IPS-NIHi11 (cell line): ENCODE measurements at places on chromosomes 4 and X.

DNA sequence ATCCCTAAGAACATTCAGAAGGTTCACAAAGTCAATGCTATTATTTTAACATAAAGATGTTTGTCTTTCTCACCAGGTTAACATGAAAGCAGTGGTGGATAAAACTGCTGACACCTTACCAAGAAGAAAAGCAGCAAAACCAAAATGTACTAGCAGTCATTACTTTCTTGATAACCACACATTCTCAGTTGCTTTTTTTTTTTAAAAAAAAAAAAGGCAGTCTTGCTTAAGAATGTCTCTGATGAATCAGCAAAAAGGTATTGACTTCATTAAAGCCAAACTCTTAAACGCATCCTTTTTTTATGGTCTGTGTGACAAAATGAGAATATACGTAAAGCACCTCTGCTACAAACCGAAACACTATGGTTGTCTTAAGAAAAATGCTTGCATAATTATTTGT lies 31.9 kb downstream of the CDKL2 start:
- no peak for DNase-seq

DNA sequence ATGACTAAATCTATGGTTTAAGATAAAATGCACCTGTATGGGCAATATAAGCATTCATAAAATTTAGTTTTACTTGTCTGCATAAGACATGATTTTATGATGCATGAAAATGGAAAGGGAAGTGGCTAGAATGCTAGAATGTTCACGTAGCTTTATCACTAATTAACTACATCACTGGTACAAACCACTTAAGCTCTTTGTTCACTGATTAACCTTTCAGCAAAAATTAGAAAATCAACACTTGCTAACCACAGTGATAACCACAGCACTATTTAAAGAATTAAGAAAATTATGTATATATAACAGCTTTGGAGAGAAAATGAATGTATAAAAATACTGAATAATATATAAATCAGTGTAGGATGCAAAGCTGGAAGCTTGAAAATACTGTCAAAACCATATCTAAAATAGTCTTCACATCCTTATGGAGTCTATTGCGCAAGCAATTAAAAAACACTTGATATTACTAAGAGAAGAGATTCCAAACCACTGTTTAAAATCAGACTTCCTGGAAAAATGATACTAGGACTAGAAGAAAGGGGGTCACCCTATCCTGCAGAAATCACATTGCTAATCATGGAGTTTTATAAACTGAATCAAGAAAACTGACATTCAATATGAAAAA lies 51.9 kb downstream of the EFHC2 start:
- no peak for DNase-seq

- DNase-seq, result peak; percentile 14
These were observed 138.3 kb downstream of the PDE5A start for GRCh38 chr4:119490335-119490734.

DNA sequence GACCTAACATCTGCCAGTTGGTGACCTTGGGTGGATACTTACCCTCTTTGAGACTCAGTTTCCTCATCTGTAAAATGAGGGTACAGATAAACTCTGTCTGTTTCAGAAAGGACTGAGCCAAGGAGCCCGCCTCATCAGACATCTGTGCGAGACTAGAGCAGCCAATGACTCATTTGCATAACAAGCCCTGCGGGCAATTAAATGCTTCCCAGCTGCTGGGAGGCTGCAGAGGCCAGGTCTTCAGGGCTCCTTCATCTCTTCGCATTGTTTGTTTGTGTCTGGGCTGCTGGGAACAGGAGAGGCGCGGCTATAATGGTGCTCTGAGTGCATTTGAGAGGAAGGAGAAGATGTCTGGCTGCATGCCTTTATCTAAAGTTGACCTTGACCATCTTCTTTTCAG lies 85.0 kb downstream of the ADRA2C start:
- DNase-seq, result peak; percentile 54

GRCh38 chr4:43244688-43245382 lies 352.3 kb downstream of the GRXCR1 start:
- DNase-seq, result no peak

GRCh38 chr4:118974758-118975157 lies 86.1 kb downstream of the SYNPO2 start:
- DNase-seq, result no peak

GRCh38 chr4:140944572-140944971 lies 188.4 kb upstream of the TBC1D9 start:
- no peak for DNase-seq

DNA sequence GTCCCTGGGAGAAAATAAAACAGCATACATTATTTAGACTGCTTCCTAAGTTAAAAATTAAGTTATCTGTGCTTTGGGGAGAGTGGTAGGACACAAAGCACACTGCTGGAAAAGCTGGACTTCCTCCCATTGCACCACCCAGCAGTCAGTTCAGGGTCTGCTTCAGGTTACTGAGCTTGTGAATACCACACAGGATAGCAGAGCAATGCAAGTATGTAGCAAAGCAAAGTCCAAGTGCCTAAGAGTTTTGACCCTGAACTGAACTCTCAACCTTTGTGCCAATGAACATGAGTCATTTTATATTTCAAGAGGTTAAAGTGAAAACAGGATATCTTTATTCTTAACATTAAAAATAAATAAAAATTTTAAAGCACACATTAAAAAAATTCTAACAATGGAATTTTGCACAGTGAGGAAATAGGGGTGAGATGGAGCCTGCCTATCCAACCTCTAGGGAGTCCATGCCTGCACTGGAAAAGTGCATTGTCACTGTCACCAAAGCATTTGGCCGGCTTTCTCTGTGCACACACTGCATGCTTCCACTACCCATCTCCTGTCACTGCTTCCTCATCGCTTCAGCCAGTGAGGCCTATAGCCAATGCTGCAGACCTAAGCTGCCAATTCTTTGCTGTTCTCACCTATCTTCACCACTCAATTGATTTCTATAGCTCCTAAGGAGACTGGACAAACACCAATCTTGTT lies 50.9 kb downstream of the ABCG2 start:
- DNase-seq, result no peak

GRCh38 chr4:56272003-56272402 lies 115.3 kb downstream of the AASDH start:
- no peak for DNase-seq

GRCh38 chr4:5956285-5957021 lies 61.8 kb downstream of the C4orf50 start:
- peak; percentile 66 for DNase-seq

GRCh38 chrX:1743105-1743504 lies 128.2 kb downstream of the ASMT start:
- no peak for DNase-seq

DNA sequence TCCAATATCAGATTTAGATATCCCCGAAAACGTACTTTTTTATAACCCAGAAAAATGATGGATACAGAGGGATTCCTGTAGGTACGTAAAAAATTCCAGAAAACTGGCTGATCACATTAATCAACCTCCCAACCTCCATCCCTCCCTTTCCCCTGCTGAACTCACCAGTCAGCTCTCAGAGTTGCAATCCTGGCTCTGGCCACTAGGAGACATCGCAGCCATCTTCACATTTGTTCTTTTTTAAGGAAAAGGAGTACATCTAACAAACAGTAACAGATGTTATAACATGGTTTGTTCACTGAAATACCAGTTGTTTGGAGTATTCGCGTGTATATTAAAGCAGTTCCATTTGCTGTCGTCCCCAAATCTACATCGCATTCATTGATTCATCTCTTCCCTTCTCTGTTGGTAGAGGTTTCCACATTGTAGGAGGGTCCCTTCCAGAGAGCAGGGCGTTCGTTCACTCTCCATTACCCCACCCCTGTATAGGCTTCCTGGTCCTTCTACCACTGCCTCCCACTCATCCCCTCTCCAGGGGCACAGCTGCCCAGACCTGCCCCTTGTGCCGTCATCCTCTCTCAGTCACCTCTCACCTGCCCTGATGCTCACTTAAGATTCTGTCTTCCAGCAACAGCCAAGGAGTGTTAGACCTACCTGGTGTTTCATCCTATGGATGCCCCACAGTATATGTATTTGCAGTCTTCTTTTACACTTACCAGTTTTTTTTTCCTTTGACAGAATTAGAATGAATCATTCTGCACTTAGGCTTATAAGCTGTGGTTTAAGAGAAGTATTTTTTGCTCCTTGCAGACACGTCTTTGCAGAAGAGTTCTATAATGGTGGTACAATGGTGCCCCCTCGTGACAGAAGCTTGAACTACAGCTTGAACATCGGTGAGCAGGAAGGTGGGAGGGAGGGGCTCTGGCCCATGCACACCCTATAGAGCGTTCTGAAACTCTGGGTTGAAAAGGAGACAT lies 36.8 kb upstream of the RAB40AL start:
- DNase-seq, result peak; percentile 33

- DNase-seq, result no peak
These were observed 365.8 kb upstream of the PITX2 start for GRCh38 chr4:110988722-110989121.

GRCh38 chr4:133720001-133720400 lies 481.6 kb downstream of the PABPC4L start:
- no peak for DNase-seq

DNA sequence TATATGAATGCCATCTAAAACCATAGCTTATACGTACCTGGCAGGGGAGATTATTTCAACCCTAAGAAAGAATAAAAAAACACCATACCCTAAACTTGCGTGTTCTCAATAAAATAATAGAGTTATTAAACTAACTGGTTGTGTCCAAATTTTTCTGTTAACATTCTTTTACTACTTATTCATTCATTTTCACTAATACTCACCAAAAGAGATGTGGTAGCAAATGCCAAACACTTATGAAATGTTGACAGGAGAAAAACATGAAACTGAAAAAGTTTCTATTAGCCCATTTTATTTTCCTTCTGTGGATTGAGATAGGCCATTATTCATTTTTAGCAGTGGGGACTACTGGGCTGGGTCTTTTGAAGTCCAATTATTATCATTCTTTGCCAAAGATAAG lies 102.0 kb downstream of the TSPAN5 start:
- no peak for DNase-seq

DNA sequence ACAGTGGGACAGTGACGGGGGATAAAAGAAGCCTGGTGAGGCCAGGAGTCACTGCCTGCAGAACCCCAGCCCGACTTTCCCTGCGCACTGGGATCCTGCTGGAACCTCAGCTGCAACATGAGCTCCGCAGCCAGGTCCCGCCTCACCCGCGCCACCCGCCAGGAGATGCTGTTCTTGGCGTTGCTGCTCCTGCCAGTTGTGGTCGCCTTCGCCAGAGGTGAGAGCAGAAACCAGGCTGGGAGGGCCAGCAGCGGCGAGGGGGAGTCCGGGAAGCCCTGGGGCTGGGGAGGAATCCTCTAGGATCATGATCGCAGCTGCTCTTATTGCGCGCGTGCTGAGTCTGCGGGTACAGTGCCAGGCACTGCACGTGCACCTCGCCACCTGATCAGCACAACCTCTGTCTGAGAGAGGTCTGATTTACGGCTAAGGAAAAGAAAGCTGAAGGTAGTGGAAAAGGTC lies at the start of gene PF4V1:
TSS of gene PF4V1 (plus strand) at position 51 of the 459 bp plus-strand sequence. CDS start at position 118, 67 bp downstream.
- peak; percentile 60 for DNase-seq

DNA sequence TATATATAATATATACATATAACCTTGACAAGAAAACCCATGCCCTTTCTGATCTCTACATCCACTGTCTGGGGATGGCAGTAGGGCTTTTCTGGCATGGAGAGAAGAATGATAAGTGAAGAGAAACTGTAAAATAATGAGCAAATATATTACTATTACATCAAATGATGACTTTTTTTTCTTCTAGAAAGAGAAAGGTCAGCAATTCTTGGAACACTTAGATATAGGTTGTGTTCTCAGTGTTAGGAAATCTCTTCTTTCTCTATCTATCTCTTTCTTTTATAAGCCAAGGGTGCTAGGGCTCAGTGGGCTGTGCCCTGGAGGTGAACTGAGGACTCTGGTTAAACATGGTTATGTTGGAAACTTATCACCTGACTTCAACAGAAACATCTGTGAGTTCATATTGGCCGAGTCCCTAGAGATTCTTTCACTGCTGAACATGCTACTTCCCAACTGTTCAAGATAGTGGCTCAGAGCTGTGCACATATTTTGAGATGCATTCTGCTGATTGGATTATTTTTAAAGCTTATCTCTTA lies 265.1 kb downstream of the GBA3 start:
- no peak for DNase-seq

GRCh38 chrX:13699183-13699826 lies 10.4 kb downstream of the RAB9A start:
- DNase-seq, result peak; percentile 10

- no peak for DNase-seq
These were observed 161.9 kb upstream of the GPRIN3 start for GRCh38 chr4:89469516-89469915.

GRCh38 chr4:12211636-12212035 lies 782.9 kb upstream of the HS3ST1 start:
- no peak for DNase-seq

DNA sequence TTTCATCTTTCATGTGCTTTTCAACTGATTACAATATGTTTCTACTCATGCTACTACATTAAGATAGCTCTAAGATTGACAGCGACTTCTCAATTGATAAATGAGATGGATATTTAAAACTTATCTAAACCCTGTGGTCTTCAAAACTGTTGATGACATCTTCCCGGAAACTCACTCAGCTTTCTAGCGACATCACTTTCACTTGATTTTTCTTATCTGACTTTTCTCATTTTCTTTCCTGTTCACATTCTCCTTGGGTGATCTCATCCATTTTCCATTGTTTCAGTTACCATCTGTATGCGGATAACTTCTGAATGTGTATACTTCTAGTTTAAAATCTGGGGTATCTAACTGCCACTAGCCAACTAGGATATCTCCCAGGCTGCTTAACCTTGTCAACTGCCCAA lies 3.1 kb downstream of the POLR2B start:
- DNase-seq, result no peak

DNA sequence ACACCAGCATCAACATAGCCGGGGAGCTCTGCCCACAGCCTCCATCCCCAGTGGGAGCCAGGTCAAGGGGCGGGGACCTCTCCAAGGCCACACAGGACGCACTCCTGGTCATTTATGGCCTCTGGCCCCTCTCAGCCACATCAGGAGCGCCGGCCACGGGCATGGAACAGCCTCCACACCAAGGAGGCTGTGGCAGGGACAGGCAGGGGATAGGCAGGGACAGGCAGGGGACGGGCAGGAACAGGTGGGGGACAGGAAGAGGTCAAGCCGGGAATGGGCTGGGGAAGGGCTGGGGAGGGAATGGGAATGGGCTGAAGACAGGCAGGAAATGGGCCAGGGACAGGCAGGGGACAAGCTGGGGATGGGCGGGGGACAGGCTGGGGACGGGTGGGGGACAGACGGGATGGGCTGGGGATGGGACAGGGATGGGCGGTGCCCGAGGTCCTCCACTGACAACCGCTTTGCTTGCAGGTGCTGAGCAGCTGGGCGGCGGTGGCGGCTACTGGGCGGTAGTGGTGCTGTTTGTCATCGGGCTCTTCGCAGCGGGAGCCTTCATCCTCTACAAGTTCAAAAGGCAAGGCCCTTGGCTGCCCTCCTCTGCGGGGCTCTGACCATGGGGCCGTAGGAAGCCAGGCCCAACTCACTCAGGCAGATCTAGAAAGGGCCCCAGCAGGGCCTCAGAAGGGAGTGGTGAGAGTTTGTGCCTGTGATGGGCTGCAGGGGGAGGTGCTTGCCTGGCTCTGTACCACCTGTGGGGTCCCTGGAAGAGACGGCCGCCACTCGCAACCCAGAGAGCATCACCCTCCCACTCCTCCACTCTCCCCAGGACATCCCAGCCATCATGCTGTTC lies 205.6 kb downstream of the AFAP1 start:
- no peak for DNase-seq
